Spleen (tissue), 13 donors: ENCODE measurements at places on chromosomes 4 and X.

DNA sequence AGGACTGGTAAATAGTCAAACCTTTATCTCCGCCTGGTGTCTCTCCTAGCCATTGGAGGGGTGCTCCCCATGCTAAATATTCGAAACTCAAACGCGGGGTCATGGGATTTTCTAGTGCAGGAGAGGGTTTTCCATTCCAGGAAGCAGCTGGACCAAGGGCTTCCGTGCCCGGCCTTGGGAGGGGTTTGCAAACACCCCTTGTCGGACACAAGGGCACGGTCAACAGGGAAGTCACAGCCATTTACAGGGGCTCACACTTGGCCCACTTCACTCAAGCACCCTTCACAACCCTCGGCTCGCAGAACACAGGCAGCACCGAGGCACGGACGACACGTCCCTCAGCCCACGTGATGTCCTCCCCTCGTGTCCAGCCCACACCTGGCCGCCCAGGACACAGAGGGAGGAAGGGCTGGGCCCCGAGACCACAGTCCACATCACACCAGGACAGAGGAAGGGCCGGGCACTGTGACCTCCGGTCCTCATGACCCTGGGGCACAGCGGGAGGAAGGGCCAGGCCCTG, 10.3 kb upstream of the PLCXD1 start:
- no peak overlapping the region for H3K27ac ChIP-seq
- peaks cover 8% of the 10 kb centered on the region for H3K36me3 ChIP-seq
- peak; percentile 79 for DNase-seq
- H3K4me1 ChIP-seq = peaks cover 11% of the 10 kb centered on the region

- H3K4me3 ChIP-seq = no peak overlapping the region
- no peaks in the 10 kb centered on the region for H3K4me1 ChIP-seq
- no peaks in the 10 kb centered on the region for H3K36me3 ChIP-seq
- no peaks in the 10 kb centered on the region for H3K27me3 ChIP-seq
Measured at GRCh38 chr4:66376921-66377320, 706.6 kb upstream of the EPHA5 start.

DNA sequence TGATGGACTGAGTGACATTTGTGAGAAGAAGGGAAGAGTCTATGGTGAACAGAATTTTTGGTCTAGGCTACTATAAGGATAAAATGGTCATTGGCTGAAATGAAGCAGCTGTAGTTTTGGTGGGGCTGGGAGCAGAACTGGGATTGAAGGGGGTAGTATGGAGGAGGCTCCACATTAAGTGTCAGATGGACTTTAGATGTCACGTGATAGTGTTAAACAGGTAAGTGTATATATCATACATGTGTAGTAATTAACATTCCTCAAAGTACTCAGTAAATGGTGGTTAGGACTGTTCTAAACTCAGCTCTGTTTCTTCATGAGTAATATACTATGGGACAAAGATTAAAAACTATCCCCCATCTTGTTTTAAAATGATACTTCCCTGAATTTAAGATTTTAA, 947.9 kb downstream of the PDHA2 start:
- H3K36me3 ChIP-seq = no peaks in the 10 kb centered on the region
- no peak overlapping the region for H3K27ac ChIP-seq
- no peaks in the 10 kb centered on the region for H3K4me1 ChIP-seq
- DNase-seq = no peak
- H3K27me3 ChIP-seq = no peaks in the 10 kb centered on the region

GRCh38 chr4:45063696-45064095, 337.3 kb upstream of the GNPDA2 start:
- H3K27me3 ChIP-seq = no peaks in the 10 kb centered on the region
- no peak overlapping the region for H3K27ac ChIP-seq
- no peak for DNase-seq

DNA sequence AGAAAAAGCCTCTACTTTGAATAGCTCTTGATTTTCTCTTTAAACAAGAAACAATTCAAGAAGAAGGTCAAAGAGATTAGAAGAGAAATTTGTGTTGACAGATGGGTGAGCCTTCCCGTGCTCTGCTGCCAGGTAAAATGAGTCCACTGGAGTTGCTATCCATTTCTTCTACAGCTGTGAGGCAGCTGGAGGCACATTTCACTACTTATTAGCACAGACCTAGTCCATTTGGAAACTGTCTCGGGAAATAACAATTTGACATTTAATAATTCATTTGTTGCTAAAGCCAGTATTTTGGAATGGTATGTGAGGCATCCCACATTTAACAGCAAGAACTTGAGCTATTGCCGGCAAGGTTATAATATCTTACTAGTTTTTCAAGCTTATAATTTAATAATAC, 396.8 kb upstream of the GRIA3 start:
- no peak for DNase-seq
- H3K27ac ChIP-seq = no peak overlapping the region
- no peaks in the 10 kb centered on the region for H3K4me1 ChIP-seq
- H3K27me3 ChIP-seq = no peaks in the 10 kb centered on the region

GRCh38 chr4:153063490-153063889, 127.4 kb downstream of the FHDC1 start:
- DNase-seq = no peak
- no peak overlapping the region for H3K4me3 ChIP-seq
- no peaks in the 10 kb centered on the region for H3K27me3 ChIP-seq
- no peaks in the 10 kb centered on the region for H3K36me3 ChIP-seq
- no peaks in the 10 kb centered on the region for H3K4me1 ChIP-seq

DNA sequence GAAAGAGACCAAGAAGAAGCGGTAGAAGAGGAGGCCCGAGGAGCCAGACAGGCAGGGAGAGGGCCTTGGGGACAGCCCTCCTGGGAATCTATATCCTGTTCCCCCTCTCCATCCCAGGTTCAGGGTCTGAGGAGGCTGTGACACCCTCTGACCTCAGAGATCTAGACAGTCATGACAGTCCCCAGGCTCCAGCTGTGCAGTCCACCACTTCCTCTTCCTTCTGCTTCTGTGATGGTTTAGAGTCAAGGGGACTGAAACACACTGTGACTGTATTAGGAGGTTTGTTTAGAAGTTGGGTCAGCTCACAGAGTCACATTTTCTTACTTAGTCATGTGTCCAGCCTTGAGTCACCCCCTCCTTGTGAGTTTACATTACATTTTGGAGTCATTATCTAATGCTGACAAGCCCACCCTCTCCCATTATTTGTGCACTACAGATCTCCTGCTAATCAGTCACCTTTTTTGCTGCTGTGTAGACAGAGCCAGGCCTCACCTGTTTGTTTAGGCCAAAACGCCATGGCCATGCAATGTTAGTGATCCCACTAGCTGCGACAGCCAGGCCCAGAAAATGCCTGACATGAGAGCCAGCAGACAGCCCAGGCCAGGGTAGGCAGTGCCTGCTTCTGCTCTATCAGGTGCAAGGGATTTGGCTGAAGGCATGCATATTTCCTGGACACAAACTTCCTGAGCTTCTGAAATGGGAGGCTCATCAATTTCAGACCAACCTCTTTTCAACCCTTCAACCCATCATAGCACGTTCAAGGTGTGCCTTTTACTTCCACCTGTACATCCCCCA, 26.0 kb downstream of the MANBA start:
- H3K27ac ChIP-seq = peak overlapping the region; percentile 16
- no peak overlapping the region for H3K4me3 ChIP-seq
- peaks cover 8% of the 10 kb centered on the region for H3K4me1 ChIP-seq
- no peak for DNase-seq
- H3K36me3 ChIP-seq = peaks cover 31% of the 10 kb centered on the region

GRCh38 chr4:11701966-11702725, 273.5 kb upstream of the HS3ST1 start:
- no peak overlapping the region for H3K4me3 ChIP-seq
- no peak overlapping the region for H3K27ac ChIP-seq
- no peaks in the 10 kb centered on the region for H3K36me3 ChIP-seq
- no peak for DNase-seq
